Activated CD4-positive, alpha-beta T cell treated with anti-CD3 and anti-CD28 coated beads for 36 hours (primary cell): ENCODE measurements at places on chromosomes 4 and X.

DNA sequence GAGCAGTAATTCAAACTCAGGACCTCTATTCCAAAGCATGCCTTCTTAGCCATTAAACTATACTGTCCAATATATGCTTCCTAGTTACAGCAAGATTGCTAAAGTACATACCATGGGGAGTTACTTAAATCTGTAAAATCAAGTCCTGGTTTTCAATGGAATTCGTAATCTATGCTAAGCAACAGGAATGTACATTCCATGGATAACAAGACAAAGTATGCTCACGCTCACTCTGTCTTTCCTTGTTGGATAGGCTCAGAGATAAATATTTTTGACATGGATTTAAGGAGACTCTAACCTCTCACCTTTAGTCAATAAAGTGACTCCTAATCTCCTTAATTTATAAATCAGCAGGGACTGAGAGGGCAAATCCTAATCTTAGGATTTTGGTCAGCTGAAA is 47.3 kb upstream of the STK26 start:
- no peak for DNase-seq

DNA sequence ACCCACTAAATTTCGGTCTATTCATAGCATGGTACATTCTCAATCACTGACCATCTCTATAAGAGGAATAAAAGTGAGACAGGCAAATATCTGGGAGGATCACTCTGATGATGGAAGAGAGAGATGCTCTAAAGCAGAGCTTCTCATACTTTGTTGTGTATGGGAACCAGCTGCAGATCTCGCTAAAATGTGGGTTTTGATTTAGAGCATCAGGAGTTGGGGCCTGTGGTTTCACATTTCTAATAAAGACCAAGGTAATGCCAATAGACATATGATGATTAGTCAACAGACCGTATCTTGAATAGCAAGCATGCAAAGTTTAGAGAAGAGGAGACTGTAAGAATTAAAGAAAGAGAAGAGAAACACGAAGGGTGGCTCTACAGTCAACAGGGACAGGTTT is 107.4 kb upstream of the FTHL17 start:
- no peak for DNase-seq

- DNase-seq: no peak
These were observed 118.6 kb downstream of the PALLD start for GRCh38 chr4:168615294-168616065.

DNA sequence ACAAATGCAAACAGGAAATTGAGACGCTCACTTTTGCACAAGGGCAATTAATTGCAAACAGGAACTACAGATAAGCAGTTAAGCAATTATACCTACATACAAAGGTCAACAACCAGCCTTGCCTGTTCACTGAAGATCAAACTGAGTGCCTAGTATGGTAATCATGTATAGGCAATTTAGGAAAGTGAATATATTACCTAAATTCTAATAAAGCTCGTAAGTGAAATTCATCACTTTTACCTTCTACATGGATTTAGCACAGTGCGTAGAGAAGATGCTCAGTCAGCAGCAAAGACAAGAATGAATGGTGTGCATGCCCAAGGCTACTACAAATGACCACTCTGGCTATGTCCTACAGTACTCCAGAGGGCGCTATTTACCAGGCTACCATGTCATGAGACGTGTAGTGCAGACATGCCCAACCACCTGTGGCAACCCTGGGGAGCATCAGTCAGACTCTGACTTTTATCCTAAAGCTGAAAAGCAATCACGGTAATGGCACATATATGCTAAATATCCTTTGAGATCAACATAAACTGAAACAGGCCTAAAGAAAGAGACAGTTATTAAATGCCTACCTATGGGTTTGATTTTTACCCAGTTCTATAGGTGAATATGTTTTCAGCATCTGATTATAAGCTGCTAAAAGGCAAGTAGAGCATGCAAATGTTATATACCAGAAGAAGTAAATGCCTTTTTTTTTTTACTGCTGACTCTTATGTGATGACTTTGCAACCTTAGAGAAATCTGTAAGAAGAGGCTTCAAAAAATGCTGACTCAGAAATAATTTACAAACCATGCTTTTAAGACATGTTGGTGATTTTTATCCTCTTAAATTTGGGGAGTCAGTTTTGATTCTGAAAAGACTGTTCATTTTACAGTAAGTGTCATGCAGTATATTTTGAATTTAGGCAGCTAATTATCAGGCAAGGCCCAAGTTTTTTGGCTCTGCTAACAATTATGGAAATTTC is 178.0 kb downstream of the PPP3CA start:
- DNase-seq: peak; percentile 76

- DNase-seq: no peak
These were observed 35.9 kb upstream of the GRPEL1 start for GRCh38 chr4:7103607-7104365.

- peak; percentile 38 for DNase-seq
These were observed 194.0 kb downstream of the GASK1B start for GRCh38 chr4:157978680-157979361.

DNA sequence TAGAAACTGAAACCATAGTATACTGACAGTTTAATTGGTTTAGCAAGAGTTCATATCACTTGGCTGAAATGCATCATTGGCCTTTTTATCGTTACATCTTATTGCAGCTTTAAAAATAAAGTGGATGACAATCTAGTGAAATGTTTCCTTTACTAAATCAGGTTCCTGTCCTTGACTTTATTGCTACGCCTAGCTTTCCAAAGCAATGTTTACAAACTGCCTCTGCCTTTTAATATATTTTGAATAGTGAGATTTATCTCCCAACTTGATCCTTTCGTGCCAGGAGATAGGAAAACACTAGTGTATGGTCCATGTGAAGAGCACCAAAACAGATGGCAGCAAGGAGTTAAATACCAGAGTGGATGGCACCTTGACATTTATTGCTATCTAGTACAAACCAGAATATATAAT is 67.0 kb downstream of the GPC3 start:
- no peak for DNase-seq

DNA sequence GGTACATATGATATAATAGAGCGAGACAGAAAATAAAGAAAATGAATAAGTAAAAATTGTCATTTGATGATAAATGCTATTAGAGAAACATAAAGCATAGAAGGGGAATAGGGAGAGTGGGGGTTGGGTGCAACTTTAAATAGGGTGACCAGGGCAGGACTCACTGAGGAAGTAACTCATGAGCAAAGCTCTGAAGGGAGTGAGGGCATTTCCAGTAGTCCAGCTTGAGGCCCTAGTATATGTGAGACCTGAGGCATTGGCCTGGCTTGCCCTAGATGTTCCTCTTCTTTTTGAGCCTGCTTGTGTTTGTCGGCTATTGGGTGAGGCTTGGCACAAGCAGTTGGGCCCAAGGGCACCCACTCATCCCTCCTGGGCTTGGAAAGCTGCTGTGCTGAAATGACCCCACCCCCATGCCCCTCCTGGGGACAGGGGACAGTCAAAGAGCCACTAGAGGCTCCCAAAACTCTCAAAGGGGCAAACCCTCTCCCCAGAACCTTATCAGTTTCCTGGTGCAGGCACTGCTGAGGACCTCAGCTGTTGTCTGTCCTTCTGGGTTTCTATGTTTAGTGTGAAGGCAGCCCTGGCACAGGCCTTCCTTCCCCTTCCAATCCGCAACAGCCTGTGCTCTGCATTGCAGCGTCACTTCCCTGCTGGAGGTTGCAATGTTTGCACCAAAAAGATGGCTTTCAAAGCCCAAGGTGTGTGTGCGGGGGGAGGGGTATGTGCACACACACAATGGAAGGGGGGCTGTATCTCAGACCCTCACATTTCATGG is 40.1 kb downstream of the APLN start:
- DNase-seq: no peak

- no peak for DNase-seq
These were observed 117.5 kb downstream of the RAPGEF2 start for GRCh38 chr4:159220353-159220752.

DNA sequence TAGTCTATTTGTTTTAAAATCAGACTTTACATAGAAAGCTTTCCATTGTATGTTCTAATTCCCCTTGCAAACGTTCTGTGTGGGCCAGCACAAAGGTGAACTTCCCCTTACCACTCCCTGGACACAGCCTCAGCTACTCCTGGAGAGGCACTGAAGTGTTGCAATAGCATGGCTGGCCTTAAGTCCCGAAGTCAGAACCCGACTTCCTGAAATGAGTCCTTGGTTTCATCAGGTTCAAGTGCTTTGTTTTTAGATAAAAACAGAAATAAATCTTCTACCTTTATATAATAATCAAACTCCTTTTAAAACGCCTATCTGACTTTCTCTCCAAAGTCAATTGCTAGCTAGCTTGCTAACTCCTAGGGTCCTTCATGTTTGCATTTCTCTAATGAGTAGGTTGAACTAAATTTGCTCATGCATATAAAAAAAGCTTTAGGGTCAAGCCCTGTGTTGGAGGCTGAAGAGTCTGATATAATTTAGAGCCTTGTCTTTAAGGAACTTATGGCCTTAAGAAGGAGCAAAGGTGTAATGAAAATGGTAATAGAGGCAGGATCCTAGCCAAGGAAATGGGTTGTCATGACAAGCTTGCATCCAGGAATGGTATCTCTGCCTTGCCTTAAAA is 9.0 kb downstream of the BMP3 start:
- DNase-seq: no peak

- DNase-seq: no peak
These were observed 77.3 kb downstream of the SHROOM4 start for GRCh38 chrX:50736656-50737055.

GRCh38 chrX:78831523-78831922 is 84.0 kb downstream of the LPAR4 start:
- DNase-seq: no peak

DNA sequence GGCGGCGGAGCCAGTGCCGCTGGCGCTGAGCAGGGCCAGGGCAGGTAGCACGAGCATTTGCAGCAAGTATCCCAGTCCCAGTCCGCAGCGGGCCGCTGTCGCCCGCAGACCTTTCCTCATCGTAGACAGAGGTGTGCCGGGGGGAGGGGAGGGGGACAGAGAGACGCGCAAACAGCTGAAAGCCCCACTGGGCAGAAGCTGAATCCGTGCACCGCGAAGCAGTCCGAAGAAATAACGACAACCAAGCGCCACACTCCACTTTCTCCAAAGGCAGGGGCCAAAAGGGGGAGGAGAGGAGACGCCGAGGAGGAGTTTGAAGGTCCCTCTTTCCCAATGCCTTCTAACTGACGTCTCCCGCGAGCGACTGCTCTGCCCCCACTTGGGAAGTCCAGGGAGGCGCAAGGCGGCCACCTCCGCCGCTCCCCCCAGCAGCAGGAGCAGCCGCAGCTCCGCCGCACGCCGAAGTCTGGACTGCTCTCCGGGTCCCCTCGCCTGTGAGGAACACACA is at the start of gene UNC5C:
Gene UNC5C, minus strand, starts transcription at position 236 of the 508 bp plus-strand sequence.
- DNase-seq: peak; percentile 8

GRCh38 chr4:15667006-15667405 is 11.8 kb upstream of the FBXL5 start:
- DNase-seq: no peak

DNA sequence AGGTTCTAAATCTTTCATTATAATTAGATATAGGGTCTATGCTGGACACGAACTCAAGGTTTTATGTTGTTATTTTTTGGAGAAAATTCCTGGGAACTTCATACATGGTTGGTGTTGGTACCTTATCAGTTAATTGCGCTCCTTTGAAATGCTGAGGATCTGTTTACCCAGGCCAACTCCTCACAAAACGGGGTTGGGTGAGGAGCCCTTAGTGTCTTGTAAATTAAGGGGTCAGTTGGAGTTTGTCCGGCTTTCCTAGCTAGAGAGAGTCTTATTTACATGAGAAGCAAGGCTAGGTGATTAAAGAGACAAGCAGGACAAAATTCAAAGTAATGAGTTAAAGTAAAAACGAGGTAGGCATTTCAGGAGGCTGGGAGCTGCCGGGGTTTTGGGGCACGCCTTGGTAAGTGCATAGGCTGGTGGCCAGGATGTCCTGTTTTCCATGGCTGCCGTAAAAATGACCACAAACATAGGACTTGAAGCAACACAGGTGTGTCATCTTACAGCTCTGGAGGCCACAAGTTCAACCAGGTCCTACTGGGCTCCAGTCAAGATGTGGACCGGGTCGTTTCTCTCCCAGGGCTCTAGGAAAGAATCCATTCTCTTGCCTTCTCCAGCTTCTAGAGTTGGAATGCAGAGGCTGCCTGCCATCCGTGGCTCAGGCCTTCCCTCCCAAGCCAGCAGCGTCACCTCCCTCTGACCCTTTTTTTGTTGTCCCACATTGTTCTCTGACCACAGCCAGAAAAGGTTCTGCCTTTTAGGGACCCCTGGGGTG is 19.8 kb downstream of the PSAPL1 start:
- DNase-seq: no peak

GRCh38 chr4:10917566-10917965 is 233.0 kb upstream of the CLNK start:
- DNase-seq: no peak

DNA sequence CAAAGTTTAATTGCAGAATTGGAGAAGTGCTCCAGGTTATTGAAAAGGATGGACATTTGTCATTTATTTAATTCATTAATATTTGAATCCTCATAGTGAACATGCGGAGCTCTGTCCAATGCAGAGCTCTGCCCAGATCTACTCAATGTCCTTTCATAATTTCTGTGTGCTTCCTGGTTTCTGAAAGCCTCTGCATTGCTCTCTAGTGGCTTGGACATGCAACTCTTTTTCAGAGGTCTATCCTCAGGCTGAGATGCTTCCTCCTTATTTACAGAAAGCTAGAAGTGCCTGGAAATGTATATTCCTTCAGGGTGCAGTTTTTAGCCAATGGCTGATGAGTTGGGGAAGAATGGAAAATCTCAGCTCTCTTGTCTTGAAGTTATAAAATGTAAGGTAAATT is 786.1 kb upstream of the AADAT start:
- DNase-seq: no peak

DNA sequence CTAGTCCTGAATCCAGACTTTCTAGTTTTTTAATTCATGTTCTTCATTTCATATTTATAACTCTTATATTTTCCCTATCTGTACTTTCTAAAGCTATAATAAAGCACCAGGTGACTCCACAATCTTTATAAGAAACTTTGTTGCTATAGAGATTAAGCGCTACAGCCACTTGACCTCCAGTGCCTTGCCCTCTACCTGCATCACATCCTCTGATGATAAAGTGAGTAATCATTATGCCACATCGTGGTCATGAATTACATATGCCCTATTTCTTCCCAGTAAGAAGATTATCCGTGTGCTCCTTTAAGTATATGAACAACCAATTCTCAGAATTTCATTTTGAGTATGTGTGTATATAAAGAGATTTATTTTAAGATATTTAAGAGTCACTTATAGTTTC is 6.8 kb upstream of the DYNLT3 start:
- no peak for DNase-seq

DNA sequence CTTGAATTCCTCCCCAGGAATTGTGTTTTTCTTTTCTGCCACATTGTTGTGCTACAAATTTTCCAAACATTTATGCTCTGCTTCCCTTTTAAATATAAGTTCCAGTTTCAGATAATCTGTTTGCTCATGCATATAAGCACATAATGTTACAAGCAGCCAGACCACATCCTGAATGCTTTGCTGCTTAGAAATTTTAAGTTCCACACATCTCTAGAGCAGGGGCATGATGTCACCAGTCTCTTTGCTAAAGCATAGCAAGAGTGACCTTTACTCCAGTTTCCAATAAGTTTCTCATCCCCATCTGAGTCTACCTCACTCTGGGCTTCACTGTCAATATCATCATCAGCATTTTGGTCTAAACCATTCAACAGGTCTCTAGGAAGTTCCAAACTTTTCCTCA is 932.5 kb downstream of the SH3BGRL start:
- DNase-seq: no peak

- no peak for DNase-seq
These were observed 869.4 kb upstream of the FRG1 start for GRCh38 chr4:189071241-189071640.

- no peak for DNase-seq
These were observed 580.6 kb downstream of the EPHA5 start for GRCh38 chr4:65089666-65090065.
